ENCODE measurements at places on chromosomes 3 and 15.

GRCh38 chr15:88255484-88256278, 858 bp downstream of the NTRK3 start:
- peak overlapping the region; percentile 13 for H3K27ac ChIP-seq
- ATAC-seq = peak; percentile 70
- H3K4me3 ChIP-seq = peak overlapping the region; percentile 52
- H3K27me3 ChIP-seq = peaks cover 89% of the 10 kb centered on the region

- no peaks in the 10 kb centered on the region for H3K27me3 ChIP-seq
- no peaks in the 10 kb centered on the region for H3K36me3 ChIP-seq
- ATAC-seq = no peak
- H3K27ac ChIP-seq = peak overlapping the region; percentile 41
Measured at GRCh38 chr3:29643034-29643425, 362.2 kb downstream of the RBMS3 start.

- H3K4me3 ChIP-seq = no peak overlapping the region
- peaks cover 61% of the 10 kb centered on the region for H3K4me1 ChIP-seq
- H3K27ac ChIP-seq = peak overlapping the region; percentile 74
- H3K27me3 ChIP-seq = no peaks in the 10 kb centered on the region
- no peaks in the 10 kb centered on the region for H3K36me3 ChIP-seq
- no peak for ATAC-seq
Measured at GRCh38 chr3:30352410-30353318, 253.7 kb upstream of the TGFBR2 start.

DNA sequence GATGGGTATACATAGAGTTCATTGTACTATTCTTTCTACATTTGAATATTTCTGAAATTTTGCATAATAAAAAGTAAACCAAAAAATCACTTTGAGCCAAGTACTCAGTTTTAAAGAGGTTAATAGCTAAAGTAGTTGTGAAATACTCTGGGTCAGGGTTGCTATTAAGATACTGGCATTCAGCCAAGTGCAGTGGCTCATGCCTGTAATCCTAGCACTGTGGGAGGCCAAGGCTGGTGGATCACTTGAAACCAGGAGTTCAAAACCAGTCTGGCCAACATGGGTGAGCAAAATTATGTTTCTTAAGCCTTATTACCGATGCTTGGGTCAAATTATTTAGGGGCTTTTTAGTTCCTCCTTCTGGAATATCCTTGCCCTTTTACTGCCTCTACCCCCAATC, 122.0 kb upstream of the MELTF start:
- no peak overlapping the region for H3K4me3 ChIP-seq
- peaks cover 11% of the 10 kb centered on the region for H3K36me3 ChIP-seq
- H3K27ac ChIP-seq = no peak overlapping the region
- H3K4me1 ChIP-seq = no peaks in the 10 kb centered on the region
- peak; percentile 53 for ATAC-seq
- no peaks in the 10 kb centered on the region for H3K27me3 ChIP-seq

DNA sequence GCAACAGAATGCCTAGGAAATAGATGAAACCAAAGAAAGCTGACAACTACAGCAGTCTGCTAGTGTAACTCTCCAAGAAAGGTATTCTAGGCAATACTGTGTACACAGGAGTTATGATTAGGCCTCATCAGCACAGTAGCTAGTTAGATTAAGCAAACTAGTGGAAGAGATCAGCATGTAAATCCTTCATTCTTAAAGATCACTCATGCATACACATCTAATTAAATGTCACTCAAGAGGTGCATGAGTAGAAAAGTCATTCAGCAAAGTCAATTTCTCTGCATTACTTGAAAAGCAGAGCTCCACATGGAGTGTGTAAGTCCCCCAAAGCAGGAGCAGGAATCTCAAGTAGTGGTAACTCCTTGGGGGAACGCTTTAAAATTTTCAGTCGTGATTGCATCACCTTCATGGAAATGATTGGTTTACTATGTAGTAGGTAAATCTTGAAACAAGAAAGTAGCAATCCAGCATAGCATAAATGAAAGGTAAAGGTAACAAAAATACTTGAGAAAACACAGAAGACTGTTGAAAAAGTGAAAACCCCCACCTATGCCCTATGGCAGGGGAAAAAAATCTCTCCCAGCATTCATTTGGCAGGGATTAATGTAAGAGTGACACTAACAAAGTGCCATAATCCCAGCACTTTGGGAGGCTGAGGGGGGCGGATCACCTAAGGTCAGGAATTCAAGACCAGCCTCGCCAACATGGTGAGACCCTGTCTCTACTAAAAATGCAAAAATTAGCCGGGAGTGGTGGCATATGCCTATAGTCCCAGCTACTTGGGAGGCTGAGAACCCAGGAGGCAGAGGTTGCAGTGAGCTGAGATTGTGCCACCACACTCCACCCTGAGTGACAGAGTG, 29.4 kb upstream of the PPIB start:
- peaks cover 53% of the 10 kb centered on the region for H3K36me3 ChIP-seq
- ATAC-seq = no peak
- no peak overlapping the region for H3K4me3 ChIP-seq
- H3K27ac ChIP-seq = no peak overlapping the region
- H3K27me3 ChIP-seq = no peaks in the 10 kb centered on the region

GRCh38 chr15:76206325-76206976, 104.8 kb downstream of the ETFA start:
- no peak for ATAC-seq
- no peaks in the 10 kb centered on the region for H3K27me3 ChIP-seq
- H3K4me3 ChIP-seq = no peak overlapping the region
- peaks cover 52% of the 10 kb centered on the region for H3K36me3 ChIP-seq

- no peaks in the 10 kb centered on the region for H3K36me3 ChIP-seq
- H3K4me1 ChIP-seq = no peaks in the 10 kb centered on the region
- H3K27me3 ChIP-seq = no peaks in the 10 kb centered on the region
- no peak overlapping the region for H3K27ac ChIP-seq
- ATAC-seq = no peak
Measured at GRCh38 chr3:190741788-190742187, 120.7 kb downstream of the GMNC start.

DNA sequence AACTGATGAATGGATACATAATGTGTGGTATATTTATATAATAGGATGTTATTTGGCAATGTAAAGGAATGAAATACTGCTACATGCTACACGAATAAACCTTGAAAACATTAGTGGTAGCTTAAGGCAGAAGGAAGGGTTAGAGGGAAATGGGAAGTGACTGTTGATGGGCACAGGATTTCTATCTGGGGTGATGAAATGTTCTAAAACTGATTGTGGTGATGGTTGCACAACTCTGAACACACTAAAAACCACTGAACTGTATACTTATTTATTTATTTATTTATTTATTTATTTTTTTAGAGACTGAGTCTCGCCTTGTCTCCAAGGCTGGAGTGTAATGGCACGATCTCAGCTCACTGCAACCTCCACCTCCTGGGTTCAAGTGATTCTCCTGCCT, 24.8 kb upstream of the SHISA5 start:
- H3K27me3 ChIP-seq = no peaks in the 10 kb centered on the region
- no peaks in the 10 kb centered on the region for H3K36me3 ChIP-seq
- H3K4me1 ChIP-seq = no peaks in the 10 kb centered on the region
- ATAC-seq = no peak
- H3K27ac ChIP-seq = no peak overlapping the region

GRCh38 chr3:127549826-127550467, 40.6 kb downstream of the TPRA1 start:
- no peak overlapping the region for H3K27ac ChIP-seq
- H3K27me3 ChIP-seq = no peaks in the 10 kb centered on the region
- H3K36me3 ChIP-seq = no peaks in the 10 kb centered on the region
- H3K4me3 ChIP-seq = no peak overlapping the region

DNA sequence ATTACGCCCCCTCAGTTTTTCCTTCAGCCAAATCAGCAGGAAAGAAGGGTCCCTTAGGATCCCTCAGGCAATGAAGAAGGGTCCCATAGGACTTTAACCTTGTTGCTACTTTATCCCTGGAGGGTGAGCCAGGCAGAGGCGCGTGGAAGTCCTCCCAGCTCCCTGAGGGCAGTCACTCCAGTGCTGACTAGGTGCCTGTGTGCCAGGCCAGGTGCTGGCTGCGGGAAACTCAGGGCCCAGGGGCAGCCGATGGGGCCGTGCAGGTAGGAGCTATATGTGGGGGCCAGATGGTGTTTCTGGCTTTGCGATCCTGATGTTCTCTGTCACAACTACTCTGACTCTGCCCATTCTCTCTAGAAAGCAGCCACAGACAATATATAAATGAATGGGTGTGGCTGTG, 42.8 kb upstream of the IQSEC1 start:
- no peaks in the 10 kb centered on the region for H3K36me3 ChIP-seq
- no peak overlapping the region for H3K27ac ChIP-seq
- no peaks in the 10 kb centered on the region for H3K4me1 ChIP-seq
- ATAC-seq = no peak
- H3K4me3 ChIP-seq = no peak overlapping the region

DNA sequence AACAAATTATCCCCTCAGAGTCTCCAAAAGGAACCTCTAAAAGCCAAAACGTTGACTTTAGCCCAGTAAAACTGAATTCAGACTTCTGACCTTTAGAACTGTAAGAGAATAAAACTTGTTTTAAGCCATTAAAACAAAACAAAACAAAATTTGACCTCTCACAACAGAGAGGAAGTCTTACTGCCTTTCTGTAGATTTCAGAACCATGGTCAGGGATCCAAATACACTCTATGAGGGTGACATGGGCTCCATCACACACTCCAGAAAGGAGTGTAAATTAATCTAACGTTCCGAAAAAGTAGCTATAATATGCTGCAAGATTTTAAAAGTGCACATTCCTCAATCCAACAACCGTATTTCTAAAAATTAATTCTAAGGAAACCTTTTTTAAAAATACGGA, 19.2 kb upstream of the RPL14 start:
- no peak overlapping the region for H3K27ac ChIP-seq
- H3K4me1 ChIP-seq = no peaks in the 10 kb centered on the region
- no peak for ATAC-seq
- H3K4me3 ChIP-seq = no peak overlapping the region
- no peaks in the 10 kb centered on the region for H3K36me3 ChIP-seq

DNA sequence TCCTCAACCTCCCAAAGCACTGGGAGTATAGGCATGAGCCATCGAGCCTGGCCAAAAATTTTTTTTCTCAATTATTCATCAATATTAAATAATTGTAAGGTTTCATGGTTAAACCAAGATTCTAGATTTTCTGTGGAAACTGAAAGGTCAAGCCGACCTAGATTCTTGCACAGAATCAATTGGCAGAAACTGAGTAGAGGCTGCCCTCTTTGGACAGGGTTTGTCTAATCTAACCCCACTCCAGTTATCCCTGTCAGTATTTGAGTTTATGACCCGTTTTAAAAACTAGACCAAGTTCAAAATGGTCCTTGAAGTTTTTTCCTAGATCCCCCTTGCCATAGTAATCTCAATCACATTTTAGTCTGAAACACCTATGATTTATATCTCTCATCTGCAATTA, 8.6 kb upstream of the ADAM10 start:
- no peaks in the 10 kb centered on the region for H3K27me3 ChIP-seq
- no peak for ATAC-seq
- no peak overlapping the region for H3K27ac ChIP-seq
- H3K36me3 ChIP-seq = no peaks in the 10 kb centered on the region

DNA sequence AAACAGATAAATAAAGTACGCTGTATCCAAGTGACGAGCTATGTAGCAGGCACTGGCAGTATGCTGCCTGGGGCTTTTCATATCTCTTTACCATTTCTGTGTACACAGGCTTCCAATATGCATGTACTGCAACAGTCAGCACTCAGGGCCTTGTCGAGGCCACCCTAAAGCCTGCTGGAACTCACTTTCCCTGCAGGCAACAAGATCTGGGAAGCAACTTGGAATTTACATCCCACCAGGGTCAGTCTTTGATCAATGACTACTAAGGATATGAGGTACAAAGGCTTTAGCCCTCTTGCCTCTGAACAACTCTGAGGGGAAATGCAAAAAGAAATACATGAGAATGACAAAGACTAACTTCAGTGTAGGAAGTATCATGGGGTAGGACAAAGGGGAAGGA, 101.8 kb upstream of the ARL6 start:
- H3K4me3 ChIP-seq = no peak overlapping the region
- no peaks in the 10 kb centered on the region for H3K4me1 ChIP-seq
- no peak overlapping the region for H3K27ac ChIP-seq

DNA sequence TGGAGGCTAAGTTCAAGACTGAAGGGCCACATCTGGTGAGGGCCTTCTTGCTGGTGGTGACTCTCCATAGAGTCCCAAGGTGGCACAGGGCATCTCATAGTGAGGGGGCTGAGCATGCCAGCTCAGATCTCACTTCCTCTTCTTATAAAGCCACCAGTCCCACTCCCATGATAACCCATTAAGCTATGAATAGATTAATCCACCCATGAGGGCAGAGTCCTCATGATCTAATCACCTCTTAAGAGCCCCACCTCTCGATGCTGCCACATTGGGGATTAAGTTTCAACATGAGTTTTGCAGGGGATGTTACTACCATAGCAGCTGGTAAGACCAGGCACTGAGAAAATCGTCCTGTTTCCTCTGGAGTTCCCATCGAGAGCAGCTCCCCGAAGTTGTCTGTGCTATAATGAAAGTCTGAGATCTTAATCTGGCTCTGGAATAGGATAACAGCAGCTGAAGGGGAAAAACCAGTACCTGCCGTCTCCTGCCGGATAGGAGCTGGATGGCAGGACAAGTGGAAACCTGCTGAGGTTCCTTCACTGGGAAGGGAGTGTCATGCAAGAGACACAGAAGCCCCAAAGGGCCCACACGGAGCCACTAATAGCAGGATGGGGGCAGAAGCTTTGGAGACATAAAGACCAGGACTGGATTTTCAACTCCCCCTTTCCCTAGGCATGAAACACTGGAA, 79.5 kb upstream of the EPHB3 start:
- no peak for ATAC-seq
- H3K27ac ChIP-seq = no peak overlapping the region
- H3K36me3 ChIP-seq = no peaks in the 10 kb centered on the region
- peaks cover 36% of the 10 kb centered on the region for H3K27me3 ChIP-seq
- H3K4me3 ChIP-seq = no peak overlapping the region

DNA sequence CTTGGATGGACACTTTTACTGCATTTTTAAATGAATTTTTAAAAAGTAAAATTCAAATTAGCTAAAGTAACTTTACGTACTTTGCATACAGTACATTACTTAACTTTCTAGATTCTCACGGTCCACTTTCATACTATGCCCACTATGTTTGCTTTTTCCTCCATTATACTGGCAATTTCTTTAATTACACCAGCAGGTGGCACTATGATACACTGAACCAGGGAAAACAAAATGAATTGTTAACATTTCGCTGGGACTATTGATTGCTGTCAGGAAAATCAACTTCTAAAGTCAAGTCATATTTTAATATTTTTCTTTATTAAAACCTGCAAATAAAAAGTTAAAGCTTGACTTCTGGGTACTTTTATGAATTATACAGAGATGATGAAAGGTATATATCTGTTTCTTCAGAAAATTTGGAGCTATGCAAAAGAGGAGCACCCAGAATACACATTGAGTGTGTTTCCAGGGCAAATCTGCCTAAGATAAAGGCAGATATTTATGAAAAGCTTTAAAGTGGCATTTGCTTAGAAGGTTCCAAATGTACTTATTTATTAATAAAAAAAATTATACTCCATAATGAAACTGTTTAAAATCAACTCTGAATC, 21.8 kb upstream of the POU1F1 start:
- H3K27ac ChIP-seq = no peak overlapping the region
- H3K4me1 ChIP-seq = no peaks in the 10 kb centered on the region
- no peak for ATAC-seq
- H3K36me3 ChIP-seq = no peaks in the 10 kb centered on the region
- H3K4me3 ChIP-seq = no peak overlapping the region
- H3K27me3 ChIP-seq = no peaks in the 10 kb centered on the region

Data from gastroesophageal sphincter (tissue), 4 donors.